ENCODE measurements at places on chromosomes 6 and 20.

DNA sequence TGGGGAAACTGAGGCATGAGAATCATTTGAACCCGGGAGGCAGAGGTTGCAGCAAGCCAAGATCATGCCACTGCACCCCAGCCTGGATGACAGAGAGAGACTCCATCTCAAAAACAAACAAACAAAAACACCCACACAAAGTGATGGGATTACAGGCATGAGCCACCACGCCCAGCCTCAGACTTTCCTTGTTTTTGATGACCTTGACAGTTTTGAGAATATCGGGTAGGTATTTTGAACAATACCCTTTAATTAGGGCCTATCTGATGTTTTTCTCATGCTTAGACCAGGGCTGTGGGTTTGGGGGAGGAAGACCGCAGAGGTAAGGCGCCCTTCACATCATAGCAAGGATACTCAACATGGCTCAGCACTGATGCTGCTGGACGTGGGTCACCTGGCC lies 63.4 kb downstream of the ADNP start:
- DNase-seq, result no peak

- DNase-seq, result no peak
Observed at GRCh38 chr6:108622641-108623298, 62.1 kb downstream of the FOXO3 start.

- no peak for DNase-seq
Observed at GRCh38 chr6:3808759-3809514, 40.2 kb upstream of the FAM50B start.

GRCh38 chr6:1538369-1538768 lies 71.3 kb upstream of the FOXC1 start:
- no peak for DNase-seq

GRCh38 chr6:169960886-169961611 lies 209.6 kb downstream of the ERMARD start:
- DNase-seq, result no peak

GRCh38 chr20:63320041-63320511 lies 27.1 kb downstream of the COL20A1 start:
- DNase-seq, result no peak

GRCh38 chr6:106763361-106763760 lies 134.0 kb downstream of the QRSL1 start:
- DNase-seq, result no peak

GRCh38 chr20:58544891-58545290 lies 29.7 kb upstream of the APCDD1L start:
- no peak for DNase-seq

GRCh38 chr6:47175656-47176055 lies 133.5 kb upstream of the ADGRF1 start:
- DNase-seq, result no peak

- no peak for DNase-seq
Observed at GRCh38 chr6:40369891-40370290, 217.3 kb downstream of the LRFN2 start.

DNA sequence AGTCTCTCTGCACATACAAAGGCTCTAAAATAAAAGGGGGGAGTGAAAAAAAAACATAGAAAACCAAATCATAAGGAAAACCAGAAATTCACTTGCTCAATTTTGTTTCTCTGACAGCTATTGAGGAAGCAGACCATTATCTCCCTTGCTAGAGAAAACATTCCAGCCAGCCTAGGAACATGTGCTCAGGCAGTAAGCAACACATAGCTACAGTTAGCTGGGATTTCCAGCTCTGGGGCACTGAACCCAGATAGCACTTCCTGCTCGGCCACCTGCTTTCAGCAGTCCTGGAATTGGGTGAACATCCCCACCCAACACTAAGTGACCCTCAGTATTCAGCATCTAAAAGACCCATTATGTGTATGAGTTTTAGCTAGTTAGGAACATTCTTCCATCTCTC lies 61.3 kb downstream of the TNFRSF21 start:
- DNase-seq, result no peak

GRCh38 chr20:23683807-23684206 lies 5.0 kb downstream of the CST4 start:
- no peak for DNase-seq

DNA sequence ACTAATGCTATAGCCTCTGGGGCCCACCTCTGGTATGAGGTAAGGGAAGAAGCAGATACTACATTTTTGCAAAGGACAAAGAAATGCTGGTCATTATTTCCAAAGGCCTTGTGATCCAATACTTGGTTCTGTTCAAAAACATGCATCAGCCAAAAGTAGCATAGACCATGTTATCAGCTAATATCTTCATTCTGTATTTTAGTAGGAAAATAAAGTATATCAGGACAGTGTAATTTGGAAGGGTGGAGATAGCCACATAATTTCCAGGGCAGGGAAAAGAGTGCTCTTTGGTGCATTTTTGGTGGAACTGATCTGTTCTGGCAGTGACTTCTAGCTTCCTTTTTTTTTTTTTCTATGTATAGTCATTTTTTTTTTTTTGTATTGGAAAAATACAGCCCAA lies 258.0 kb upstream of the SOX4 start:
- no peak for DNase-seq

- no peak for DNase-seq
Observed at GRCh38 chr6:32337186-32337805, 34.4 kb downstream of the TSBP1 start.

- no peak for DNase-seq
Observed at GRCh38 chr6:135269481-135269891, 88.4 kb downstream of the MYB start.

DNA sequence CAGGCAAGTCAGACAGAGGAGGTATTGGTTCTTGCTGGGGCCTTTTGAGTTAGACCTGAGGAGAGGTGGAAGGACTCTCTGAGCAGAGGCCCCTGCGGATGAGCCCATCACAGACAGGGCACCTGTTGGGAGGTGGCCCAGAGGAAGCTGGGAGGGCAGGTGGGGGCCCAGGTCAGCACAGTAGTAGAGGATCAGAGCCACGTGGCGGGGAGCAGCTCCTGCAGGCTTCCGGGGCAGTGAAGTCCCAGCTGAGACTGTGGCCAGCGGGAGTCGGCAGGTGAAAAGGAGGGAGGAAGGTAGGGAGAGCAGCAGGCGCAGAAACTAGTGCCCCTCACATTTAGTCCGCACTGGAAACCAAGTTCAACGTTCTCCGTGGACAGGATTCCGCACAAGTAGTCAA lies 61.8 kb downstream of the RSPH3 start:
- no peak for DNase-seq

DNA sequence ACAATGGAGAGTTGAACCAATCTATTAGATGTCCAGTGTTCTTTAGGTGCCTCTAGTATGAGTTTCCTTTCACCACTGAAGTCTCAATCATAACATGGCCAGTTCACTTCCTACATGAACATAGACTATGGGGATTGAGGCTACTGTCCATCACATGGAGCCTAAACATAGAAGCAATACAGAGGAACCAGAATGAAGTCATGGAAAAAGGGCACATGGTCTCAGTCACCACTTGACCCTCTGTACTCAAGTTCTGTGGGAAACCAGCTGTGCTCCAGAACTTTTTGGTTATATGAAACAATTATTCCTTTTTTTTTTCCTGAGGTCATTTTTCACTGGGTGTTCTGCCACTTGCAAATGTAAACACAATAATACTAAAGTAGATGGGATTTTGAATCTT lies 762.5 kb downstream of the CBLN4 start:
- DNase-seq, result no peak

- DNase-seq, result no peak
Observed at GRCh38 chr20:33159713-33160112, 8.2 kb upstream of the BPIFA2 start.

DNA sequence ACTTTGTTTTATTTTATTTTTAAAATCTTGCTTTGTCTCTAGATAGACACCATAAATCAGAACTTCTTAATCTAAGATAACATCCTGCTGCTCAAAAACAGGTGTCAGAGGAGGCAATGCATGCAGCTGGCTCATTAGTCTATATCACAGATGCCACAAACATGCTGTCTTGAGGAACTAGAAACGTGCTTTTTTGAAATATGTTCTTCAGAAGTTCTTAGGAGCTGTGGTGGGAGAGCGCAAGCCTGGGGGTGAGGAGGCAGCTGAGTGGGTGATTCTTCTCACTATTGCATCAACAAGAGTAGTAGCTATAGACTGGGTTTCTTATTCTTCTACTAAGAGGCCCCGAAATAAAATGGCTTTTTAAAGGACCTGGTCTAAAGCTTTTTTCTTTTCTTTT lies 23.4 kb downstream of the IL22RA2 start:
- no peak for DNase-seq

- DNase-seq, result no peak
Observed at GRCh38 chr6:30983439-30983838, at the start of gene MUC21. Gene MUC21, plus strand, starts transcription at chr6:30983718. Its CDS starts 241 bp downstream, at chr6:30983959.

DNA sequence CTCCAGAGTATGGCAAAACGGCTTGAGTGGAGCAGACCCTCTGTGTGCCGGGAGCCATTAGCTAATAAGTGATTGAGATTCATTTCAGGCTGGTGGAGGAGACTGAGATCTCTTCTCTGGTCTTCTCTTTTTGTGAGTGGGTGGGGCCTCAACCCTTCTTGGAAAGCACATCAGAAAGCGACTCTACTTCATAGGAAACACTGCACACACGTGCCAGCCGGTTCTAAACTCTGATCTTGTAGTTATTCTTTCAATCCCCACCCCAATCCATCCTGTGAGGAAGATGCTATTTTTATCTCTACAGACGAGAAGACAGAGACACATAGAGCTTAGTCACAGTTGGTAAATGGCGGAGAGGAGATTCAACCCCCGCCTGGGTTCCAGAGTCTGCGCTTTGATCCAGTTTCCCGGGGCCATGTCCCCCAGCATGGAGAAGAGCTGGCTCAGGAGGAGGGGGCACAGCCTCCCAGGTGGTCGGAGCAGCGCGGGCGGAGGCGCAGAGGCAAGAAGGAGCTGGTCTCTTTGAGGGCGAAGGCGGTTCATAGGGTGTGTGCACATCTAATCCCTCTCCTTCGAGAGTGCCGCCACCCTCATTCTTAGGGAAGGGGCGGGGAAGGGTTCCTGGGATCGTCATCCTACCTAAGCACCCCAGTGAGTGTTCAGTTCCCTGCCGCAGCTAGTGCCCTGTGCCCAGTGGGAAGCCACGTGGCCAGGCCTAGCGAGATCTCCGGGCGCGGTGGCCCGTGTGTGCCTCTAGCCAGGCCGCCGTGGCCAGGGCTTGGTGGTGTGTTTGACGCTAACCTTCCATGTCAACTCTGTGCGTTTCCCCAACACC lies 49.0 kb upstream of the TAGAP start:
- no peak for DNase-seq

DNA sequence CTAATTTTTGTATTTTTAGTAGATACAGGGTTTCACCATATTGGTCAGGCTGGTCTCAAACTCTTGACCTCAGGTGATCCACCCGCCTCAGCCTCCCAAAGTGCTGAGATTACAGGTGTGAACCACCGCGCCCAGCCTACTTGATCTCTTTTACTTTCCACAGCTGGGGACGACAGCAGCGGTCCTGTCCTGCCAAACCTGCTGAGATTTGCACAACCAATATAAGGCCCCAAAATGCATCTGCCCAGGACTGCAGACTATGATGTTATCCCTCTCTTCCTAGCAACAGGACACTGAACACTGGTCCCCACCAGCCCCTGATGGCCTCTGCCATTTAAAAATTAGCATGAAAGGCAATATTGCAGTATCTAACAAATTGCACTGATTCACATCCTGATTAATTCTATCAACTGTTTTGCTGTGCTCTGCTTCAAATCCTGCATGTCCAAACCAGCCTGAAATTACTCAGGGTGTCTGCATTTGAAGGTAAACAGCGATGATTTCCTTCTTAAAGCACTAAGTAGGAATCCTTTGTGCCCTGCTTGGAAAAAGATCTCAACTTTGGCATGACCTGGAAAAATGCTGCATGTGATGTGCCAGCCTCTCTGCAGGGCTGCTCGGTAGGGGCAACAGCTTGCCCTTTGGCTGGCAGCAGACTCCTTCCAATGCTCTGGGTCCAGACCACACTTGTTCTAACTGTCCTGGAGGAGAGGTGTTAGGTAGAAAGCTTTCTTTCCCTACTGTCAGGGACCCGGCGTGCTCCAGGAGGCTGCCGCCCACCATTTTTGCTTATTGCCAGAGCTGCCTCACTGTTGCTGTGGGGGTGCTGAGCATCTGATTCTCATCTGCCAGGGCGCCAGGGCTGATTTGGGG lies 27.4 kb upstream of the PXDC1 start:
- DNase-seq, result no peak

DNA sequence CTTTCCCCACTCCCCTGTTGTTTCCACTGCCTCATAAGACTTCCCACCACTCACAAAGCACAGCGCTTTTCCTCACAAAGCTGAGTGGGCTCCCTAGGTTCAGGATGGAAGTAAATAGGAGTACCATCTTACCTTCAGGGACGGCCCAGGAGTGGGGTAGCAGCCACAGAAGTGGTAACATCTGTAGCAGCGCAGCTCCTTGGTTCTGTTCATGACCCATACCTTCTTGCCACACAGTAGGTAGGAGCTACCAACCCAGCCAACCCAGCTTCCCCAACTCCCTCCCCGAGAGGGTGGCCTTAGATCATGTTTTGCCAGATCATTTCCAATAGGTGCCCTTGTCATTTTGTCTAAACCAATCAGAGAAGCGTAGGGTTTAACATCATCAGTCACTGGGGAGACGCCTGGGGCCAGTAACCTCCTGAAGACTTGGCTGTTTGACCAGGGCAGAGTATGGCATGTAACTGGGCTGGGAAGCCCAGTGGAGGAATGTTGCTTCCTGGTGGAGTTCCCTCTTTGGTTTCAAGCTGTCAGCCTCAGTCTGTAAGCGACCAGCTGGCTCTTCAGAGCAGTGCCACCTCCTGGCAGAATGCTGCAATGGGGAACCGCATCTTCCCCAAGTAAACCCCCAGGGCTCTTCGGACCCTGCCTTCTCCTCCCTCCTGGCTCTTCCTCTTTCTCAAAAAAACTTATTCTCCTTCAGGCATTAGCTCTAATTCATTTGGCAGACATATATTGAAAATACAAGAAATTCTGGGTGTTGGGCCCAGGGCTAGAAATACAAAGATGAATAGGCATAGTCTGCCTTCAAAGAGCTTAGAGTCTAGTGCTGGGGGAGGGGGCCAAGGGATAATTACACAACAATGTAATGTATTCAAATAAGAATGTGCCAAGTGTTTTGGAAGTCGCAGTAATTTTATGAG lies at the start of gene HLA-DMA:
TSS of gene HLA-DMA (minus strand) at position 281 of the 923 bp plus-strand sequence. CDS start at position 220, 61 bp downstream.
- DNase-seq, result peak; percentile 49

GRCh38 chr6:65123521-65123920 lies 583.5 kb downstream of the EYS start:
- DNase-seq, result no peak

- DNase-seq, result no peak
Observed at GRCh38 chr6:170030284-170030815, 260.5 kb downstream of the DLL1 start.

GRCh38 chr6:37085198-37085597 lies 79.7 kb downstream of the FGD2 start:
- no peak for DNase-seq

GRCh38 chr6:169811072-169811471 lies 59.6 kb downstream of the ERMARD start:
- DNase-seq, result no peak

DNA sequence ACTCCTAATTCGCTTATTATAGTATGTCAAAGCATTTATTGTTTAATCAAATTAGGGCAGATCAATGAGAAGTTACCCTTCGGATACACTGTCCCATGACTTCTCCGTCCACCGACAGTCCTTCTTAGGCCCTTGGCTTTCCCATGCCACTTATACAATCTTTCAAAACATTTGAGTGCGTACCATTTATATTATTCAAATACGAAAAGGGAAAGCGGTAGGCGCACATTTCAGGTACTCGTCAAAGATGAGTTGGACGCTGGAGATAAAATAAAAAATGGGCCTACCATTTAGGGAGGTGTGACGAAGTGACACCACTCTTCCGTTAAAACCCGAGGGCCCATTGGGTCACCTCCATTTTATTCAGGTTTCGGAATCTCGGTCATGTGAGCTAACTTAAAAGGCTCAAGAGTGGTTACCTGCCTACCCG lies 542 bp upstream of the AFG1L start:
- no peak for DNase-seq
